Central memory CD8-positive, alpha-beta T cell (primary cell): ENCODE measurements at places on chromosomes 7 and 10.

GRCh38 chr7:98802088-98802780, 67.6 kb downstream of the TMEM130 start:
- H3K4me3 ChIP-seq = no peak overlapping the region
- no peak overlapping the region for H3K27ac ChIP-seq
- peaks cover 38% of the 10 kb centered on the region for H3K27me3 ChIP-seq
- H3K36me3 ChIP-seq = peaks cover 2% of the 10 kb centered on the region
- no peak for DNase-seq

- H3K27me3 ChIP-seq = no peaks in the 10 kb centered on the region
- no peak overlapping the region for H3K27ac ChIP-seq
- peaks cover under 1% of the 10 kb centered on the region for H3K4me1 ChIP-seq
- DNase-seq = no peak
- peaks cover 3% of the 10 kb centered on the region for H3K36me3 ChIP-seq
Observed at GRCh38 chr7:94662548-94662947, 6.6 kb upstream of the SGCE start.

DNA sequence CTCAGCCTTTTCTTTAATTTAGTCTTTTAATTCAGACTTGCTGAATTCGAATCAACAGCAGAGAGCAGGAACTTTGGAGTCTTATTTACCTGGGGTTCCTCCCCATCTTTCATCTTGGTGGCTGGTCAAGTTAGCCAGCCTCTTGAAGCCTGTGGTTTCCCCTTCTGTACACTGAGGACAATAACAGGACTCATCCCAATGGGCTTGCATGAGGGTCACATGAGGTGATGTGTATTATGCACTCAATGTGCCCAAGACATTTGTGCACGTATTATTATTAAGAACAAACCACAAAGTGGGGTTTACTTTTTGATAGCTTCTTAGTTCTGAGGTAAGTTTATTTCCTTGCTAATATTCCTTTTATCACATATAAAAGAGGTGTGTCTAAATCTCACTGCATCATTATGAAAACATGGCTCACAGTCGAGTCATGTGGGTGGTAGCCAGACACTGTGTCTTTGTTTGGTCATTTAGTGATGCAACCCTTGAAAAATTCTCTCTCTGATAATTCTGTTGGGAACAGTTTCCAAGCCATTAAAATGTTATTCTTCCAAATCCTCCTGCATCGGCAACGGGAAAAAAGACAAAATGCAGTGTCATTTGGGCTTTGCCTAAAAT, 86.5 kb upstream of the GRB10 start:
- DNase-seq = no peak
- no peaks in the 10 kb centered on the region for H3K36me3 ChIP-seq
- peaks cover 72% of the 10 kb centered on the region for H3K27me3 ChIP-seq

DNA sequence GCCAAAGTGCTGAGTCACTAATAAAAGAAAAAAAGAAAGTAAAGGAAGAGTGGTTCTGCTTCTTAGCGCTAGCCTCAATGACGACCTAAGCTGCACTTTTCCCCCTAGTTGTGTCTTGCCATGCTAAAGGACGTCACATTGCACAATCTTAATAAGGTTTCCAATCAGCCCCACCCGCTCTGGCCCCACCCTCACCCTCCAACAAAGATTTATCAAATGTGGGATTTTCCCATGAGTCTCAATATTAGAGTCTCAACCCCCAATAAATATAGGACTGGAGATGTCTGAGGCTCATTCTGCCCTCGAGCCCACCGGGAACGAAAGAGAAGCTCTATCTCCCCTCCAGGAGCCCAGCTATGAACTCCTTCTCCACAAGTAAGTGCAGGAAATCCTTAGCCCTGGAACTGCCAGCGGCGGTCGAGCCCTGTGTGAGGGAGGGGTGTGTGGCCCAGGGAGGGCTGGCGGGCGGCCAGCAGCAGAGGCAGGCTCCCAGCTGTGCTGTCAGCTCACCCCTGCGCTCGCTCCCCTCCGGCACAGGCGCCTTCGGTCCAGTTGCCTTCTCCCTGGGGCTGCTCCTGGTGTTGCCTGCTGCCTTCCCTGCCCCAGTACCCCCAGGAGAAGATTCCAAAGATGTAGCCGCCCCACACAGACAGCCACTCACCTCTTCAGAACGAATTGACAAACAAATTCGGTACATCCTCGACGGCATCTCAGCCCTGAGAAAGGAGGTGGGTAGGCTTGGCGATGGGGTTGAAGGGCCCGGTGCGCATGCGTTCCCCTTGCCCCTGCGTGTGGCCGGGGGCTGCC, at the start of gene IL6:
TSS of gene IL6 (plus strand) at position 294 of the 807 bp plus-strand sequence. CDS start at position 357, 63 bp downstream.
- peak within 1 kb of the TSS; percentile 29 for H3K4me3 ChIP-seq
- H3K36me3 ChIP-seq = no peaks in the 10 kb centered on the region
- no peak for DNase-seq

- H3K4me1 ChIP-seq = peaks cover 45% of the 10 kb centered on the region
- H3K4me3 ChIP-seq = peak overlapping the region; percentile 83
- peak; percentile 19 for DNase-seq
- peak overlapping the region; percentile 65 for H3K27ac ChIP-seq
- peaks cover 14% of the 10 kb centered on the region for H3K36me3 ChIP-seq
Observed at GRCh38 chr10:137031-137430, 1.8 kb downstream of the ZMYND11 start.

GRCh38 chr10:3749011-3749410, 36.0 kb downstream of the KLF6 start:
- no peaks in the 10 kb centered on the region for H3K36me3 ChIP-seq
- H3K4me3 ChIP-seq = no peak overlapping the region
- no peaks in the 10 kb centered on the region for H3K4me1 ChIP-seq
- no peak for DNase-seq
- peak overlapping the region; percentile 35 for H3K27ac ChIP-seq
- no peaks in the 10 kb centered on the region for H3K27me3 ChIP-seq

- no peak for DNase-seq
- H3K27ac ChIP-seq = no peak overlapping the region
- no peak overlapping the region for H3K4me3 ChIP-seq
- H3K36me3 ChIP-seq = no peaks in the 10 kb centered on the region
- peaks cover 8% of the 10 kb centered on the region for H3K4me1 ChIP-seq
Observed at GRCh38 chr7:70214071-70214470, 615.8 kb downstream of the AUTS2 start.

DNA sequence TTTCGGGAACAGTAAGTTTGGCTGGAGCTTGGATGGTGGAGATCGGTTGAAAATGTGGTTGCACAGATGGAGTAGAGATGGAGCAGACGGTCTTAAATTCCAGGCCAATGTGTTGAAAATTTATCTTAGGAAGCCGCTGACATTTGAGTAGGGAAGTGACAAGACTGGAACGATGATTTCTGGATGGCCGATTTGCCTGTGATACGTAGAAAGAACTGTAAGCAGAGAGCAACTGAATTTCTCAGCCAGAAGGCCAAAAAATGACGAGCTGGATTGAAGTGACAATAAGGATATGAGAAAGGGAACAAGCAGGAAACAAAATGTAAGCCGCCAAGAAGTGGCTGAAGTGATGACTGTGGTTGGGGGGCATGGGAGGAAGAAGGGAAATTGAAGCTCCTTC, 687 bp upstream of the ARMC3 start:
- H3K4me1 ChIP-seq = no peaks in the 10 kb centered on the region
- H3K36me3 ChIP-seq = no peaks in the 10 kb centered on the region
- no peaks in the 10 kb centered on the region for H3K27me3 ChIP-seq
- no peak overlapping the region for H3K4me3 ChIP-seq

- no peaks in the 10 kb centered on the region for H3K4me1 ChIP-seq
- H3K27ac ChIP-seq = no peak overlapping the region
- no peaks in the 10 kb centered on the region for H3K36me3 ChIP-seq
- no peak for DNase-seq
- H3K27me3 ChIP-seq = peaks cover 38% of the 10 kb centered on the region
- no peak overlapping the region for H3K4me3 ChIP-seq
Observed at GRCh38 chr10:83926606-83927005, 212.7 kb upstream of the GHITM start.

- H3K4me3 ChIP-seq = no peak overlapping the region
- H3K27ac ChIP-seq = no peak overlapping the region
- H3K36me3 ChIP-seq = no peaks in the 10 kb centered on the region
Observed at GRCh38 chr7:31919678-31920369, 150.4 kb downstream of the PDE1C start.

- H3K4me3 ChIP-seq = no peak overlapping the region
- H3K36me3 ChIP-seq = no peaks in the 10 kb centered on the region
- H3K4me1 ChIP-seq = no peaks in the 10 kb centered on the region
Observed at GRCh38 chr10:59018977-59019376, 157.5 kb upstream of the PHYHIPL start.

- no peaks in the 10 kb centered on the region for H3K4me1 ChIP-seq
- H3K27ac ChIP-seq = no peak overlapping the region
- DNase-seq = no peak
- H3K27me3 ChIP-seq = no peaks in the 10 kb centered on the region
- H3K4me3 ChIP-seq = no peak overlapping the region
Observed at GRCh38 chr7:117750612-117751563, 122.4 kb downstream of the CTTNBP2 start.

DNA sequence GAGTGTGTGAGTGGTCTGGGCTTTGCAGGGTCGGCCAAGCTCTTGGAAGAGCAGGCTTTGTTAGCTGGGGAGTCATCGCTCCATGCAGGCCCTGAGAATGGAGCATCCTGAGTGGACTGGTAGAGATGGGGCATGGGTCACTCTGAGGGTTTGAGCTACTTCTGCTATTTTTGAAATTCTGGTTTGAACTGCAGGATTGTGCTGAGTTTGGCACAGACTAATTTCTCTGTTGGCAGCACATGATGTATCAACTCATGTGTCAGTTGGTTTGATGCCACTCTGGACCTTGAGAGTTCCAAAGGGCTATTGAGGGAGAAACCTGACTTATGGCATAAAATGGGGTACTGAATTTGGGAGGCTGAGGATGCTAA, 56.3 kb downstream of the LRMDA start:
- peaks cover 1% of the 10 kb centered on the region for H3K36me3 ChIP-seq
- DNase-seq = no peak
- no peak overlapping the region for H3K27ac ChIP-seq
- H3K4me1 ChIP-seq = no peaks in the 10 kb centered on the region

DNA sequence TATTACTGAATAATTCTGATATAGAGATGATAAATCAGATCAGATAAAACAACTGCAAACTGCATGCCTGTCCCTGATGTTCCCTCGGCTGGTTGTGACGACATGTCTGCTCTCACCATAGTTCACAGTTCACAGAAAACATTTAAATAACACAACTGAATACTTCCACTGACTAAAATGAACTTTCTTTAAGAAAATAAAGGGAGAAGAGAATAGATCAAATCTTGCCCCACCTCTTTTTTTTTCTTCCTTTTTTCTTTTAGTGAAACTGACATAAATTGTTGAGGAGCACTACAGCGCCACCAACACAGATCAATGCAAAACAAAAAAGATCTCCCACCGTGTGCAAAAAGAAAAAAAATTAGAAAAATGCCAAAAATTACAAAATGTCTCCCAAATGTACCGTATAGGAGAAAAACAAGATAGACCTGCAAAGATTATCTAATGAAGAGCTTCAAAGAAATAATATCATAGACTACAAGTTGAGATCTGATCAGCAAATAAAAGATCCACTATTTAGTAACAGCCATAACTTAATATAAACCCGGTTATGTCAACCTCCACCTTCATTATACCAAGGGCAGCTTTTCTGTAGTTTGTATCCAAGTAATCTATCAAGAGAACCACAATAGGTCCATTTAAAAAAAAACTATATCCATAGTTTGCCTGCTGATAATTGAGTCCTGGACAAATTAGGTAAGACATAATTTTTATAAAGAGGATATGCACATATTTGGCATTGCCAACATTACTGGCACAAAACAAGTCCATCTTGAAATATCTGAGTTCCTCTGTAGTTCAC, 30.7 kb upstream of the EPC1 start:
- H3K4me1 ChIP-seq = peaks cover 15% of the 10 kb centered on the region
- no peak overlapping the region for H3K4me3 ChIP-seq
- H3K27ac ChIP-seq = no peak overlapping the region
- H3K27me3 ChIP-seq = no peaks in the 10 kb centered on the region
- peaks cover 5% of the 10 kb centered on the region for H3K36me3 ChIP-seq
- no peak for DNase-seq

DNA sequence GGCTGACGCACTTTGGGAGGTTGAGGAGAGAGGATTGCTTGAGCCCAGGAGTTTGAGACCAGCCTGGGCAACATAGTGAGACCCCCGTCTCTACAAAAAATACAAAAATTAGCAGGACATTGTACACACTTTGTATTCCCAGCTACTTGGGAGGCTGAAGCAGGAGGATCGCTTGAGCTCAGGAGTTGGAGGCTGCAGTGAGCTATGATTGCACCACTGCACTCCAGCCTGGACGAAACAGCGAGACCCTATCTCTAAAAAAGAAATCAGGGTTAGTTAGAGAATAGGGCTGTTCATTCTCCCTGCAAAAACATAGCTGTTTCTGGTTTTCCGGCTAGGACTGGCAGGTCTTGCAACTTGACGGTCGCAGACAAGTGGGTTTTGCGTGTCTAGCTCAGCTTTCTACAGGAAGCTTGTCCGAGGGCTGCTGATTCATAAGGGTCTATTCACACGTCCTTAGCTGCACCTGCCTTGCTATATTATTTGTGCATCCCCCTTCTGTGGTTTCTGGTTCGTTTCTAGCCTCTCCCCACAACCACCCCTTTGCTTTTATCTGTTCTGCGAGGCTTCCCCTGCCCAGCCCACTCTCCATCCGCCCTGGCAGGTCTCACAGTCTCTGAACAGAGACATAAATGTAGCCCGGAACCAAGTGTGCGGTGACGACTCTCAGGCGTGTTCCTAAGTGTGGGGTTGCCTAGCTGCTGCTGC, 10.7 kb downstream of the AMZ1 start:
- H3K4me3 ChIP-seq = peak overlapping the region; percentile 55
- H3K36me3 ChIP-seq = peaks cover 8% of the 10 kb centered on the region
- peak overlapping the region; percentile 91 for H3K27ac ChIP-seq
- H3K4me1 ChIP-seq = peaks cover 35% of the 10 kb centered on the region
- no peaks in the 10 kb centered on the region for H3K27me3 ChIP-seq

DNA sequence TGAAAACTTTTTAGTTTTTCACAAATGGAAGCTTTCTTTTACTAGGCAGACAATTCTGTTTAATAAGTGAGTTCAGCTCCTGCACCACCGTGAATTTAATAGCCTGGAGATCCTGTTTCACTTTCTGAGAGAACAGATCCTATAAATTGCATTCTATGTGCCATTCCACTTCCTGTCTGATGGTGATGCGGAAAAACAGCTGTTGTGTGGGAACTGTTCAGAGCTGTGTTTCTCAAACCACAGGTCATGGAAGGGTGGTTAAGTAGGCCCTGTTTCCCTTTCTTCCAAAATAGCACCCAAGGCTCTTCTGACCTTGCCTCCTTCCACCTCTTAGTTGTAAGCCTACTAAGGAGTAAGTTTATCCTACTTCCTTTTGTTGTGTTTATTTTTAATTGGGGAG, 97.2 kb upstream of the DKK1 start:
- H3K27me3 ChIP-seq = no peaks in the 10 kb centered on the region
- no peaks in the 10 kb centered on the region for H3K4me1 ChIP-seq
- H3K36me3 ChIP-seq = no peaks in the 10 kb centered on the region
- no peak for DNase-seq
- H3K27ac ChIP-seq = no peak overlapping the region

GRCh38 chr10:2300231-2300630, 562.9 kb upstream of the ADARB2 start:
- no peaks in the 10 kb centered on the region for H3K4me1 ChIP-seq
- H3K27me3 ChIP-seq = no peaks in the 10 kb centered on the region
- H3K36me3 ChIP-seq = no peaks in the 10 kb centered on the region
- no peak overlapping the region for H3K4me3 ChIP-seq
- no peak overlapping the region for H3K27ac ChIP-seq
- no peak for DNase-seq
